Stomach (tissue), 19 donors: ENCODE measurements at places on chromosomes 11 and 22. TPM values are rescaled to one million over a fixed set of nuclear protein-coding genes. Genes with fewer than 3 reads are reported as not detected.

DSCAML1 gene
- 0.14 TPM for total RNA-seq

LMNTD2 gene
- 12.8 TPM for total RNA-seq

SYCE3 gene
- total RNA-seq: not detected

- DNase-seq: no peak
Measured at GRCh38 chr11:70810133-70810532, 411.8 kb downstream of the CTTN start.

DNA sequence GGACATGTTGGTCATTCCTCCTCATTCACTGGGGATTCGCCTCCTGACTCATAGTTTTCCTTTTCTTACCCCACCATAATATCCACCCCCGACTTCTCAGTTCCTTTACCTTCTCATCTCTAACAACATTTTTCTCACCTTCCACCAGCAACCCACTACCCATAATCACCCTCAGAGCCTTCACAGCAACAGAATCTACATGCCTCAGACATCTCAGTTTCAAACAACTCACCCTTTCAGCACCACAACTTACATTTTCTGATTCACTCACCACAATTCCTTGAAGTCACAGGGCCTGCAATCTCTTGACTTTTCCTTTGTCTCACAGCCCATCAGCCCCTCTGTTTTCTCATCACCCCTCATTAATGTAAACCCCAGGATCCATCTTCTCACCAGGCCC, 2.3 kb upstream of the MTNR1B start:
- no peak for DNase-seq

MFRP gene
- total RNA-seq: not detected
